WTC11 (cell line): ENCODE measurements at places on chromosomes 1 and 21.

GRCh38 chr1:47515164-47515789, 77.4 kb downstream of the FOXD2 start:
- DNase-seq: no peak

GRCh38 chr1:1788136-1788535, 9.9 kb upstream of the NADK start:
- DNase-seq: no peak

- DNase-seq: no peak
Measured at GRCh38 chr1:32898958-32899357, 2.2 kb downstream of the TMEM54 start.

DNA sequence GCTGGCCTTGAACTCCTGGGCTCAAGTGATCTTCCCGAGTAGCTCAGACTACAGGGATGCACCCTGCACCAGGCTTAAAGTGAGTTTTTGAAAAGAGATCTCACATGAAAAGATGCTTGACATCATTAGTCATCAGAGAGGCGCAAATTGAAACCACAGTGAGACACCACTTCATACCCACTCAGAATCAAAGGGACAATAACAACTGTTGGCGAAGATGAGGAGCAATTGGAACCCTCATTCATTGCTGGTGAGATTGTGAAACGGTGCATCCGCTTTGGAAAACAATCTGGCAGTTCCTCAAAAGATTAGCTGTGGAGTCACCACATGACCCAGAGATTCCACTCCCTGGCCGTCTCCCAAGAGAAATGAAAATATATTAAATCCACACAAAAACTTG, 122.3 kb downstream of the PGBD5 start:
- no peak for DNase-seq

DNA sequence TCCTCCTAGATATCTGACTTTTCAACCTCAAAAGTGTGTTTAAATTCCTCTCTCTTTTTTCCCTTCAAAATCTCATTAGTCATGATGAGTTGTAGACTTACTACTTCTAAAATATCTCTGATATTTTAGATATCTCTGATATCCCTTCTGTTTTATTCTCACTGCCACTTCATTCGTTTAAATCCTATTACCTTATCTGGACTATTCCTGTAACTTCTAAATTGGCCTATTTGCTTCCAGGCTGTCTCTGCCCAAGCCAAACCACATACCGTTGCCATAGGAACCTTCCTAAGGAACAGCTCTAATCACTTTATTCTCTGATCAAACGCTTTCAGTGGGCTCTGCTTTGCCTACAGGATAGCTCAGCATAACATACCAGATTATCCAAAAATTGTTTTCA, 333.1 kb upstream of the CHRM3 start:
- no peak for DNase-seq

- DNase-seq: no peak
Measured at GRCh38 chr1:44485229-44485933, 80.3 kb downstream of the RNF220 start.

DNA sequence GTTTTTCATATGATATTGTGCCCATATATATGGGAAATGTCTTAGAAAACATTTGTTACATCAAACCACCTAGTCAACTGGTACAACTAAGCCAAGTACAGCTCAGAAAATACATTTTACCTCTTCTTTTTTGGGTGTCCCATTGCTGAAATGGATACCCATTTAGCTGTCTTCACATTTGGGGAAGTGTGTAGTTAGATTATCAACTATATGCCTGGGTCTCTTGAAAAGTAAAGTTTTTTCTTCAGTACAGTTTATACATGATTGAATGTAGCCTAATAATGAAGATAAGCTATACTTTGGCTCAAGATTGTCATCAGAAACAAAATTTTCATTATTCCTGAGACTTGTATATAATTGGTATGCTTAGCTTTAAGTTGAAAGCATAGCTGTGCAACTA, 2.0 kb downstream of the AGO3 start:
- no peak for DNase-seq

GRCh38 chr1:181174861-181175260, 86.4 kb downstream of the IER5 start:
- no peak for DNase-seq

GRCh38 chr1:86971778-86972177, 57.3 kb downstream of the HS2ST1 start:
- DNase-seq: no peak

DNA sequence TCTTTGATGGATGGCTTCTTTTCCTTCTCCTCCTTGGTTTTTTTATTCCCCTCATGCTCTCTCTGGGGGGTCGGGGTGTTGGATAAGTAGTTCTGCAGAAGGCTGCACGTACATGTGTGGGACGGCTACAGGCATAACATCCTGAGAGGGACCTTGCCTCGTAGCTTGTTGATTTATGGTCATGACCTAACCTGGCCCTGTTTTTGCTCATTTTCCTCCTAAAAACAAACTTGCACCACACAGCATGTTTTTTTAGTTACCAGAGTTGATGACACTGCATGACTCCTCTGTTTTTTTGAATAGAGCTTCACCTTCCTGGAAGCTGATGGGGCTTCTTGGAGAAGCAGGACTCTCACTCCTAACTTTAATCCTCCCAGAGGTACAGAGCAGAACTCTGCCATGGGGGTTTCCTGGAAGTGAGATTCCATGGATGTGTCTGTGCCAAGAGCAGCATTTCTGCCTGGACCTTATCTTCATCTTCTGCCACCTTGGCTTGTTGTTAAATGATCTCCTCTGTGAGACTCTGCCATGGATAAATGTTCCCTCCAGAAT, 114.7 kb downstream of the PAPPA2 start:
- DNase-seq: no peak

DNA sequence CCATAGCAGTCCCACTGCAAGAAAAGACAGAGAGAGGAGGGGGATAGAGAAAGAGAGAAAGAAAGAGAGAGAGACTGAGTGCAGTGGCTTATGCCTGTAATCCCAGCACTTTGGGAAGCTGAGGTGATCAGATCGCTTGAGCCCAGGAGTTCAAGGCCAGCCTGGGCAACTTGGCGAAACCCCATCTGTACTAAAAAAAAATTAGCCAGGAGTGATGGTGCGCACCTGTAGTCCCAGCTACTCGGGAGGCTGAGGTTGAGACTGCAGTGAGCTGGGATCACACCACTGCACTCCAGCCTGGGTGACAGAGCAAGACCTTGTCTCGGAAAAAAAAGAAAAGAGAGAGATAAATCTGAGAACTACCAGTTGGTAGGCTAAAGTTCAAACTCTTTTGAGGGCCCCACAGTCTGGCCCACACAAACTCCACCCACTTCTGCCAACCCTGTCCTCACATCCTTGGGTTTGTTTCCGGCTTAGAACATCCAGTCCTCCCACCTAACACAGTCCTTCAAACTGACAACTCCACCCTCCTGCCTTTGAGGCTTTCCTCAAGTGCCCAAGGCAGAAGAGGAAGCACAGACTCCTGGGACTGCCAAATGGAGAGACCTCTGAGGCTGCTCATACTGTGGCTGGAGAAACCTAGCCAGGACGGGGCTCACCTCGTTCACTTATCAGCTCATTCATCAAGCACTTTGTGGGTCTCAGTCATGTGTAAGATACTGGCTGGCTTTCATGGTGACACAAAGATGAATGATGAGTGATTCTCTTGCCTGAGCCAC, 20.1 kb downstream of the TFAP2E start:
- DNase-seq: no peak

GRCh38 chr1:53540604-53541262, 81.5 kb downstream of the DMRTB1 start:
- no peak for DNase-seq

GRCh38 chr1:201685485-201685884, 143.5 kb upstream of the IPO9 start:
- no peak for DNase-seq

GRCh38 chr1:226688808-226689207, 50.3 kb downstream of the ITPKB start:
- DNase-seq: no peak
